Cerebellar cortex (tissue), 1 donor: ENCODE measurements at places on chromosomes 12 and 14.

DNA sequence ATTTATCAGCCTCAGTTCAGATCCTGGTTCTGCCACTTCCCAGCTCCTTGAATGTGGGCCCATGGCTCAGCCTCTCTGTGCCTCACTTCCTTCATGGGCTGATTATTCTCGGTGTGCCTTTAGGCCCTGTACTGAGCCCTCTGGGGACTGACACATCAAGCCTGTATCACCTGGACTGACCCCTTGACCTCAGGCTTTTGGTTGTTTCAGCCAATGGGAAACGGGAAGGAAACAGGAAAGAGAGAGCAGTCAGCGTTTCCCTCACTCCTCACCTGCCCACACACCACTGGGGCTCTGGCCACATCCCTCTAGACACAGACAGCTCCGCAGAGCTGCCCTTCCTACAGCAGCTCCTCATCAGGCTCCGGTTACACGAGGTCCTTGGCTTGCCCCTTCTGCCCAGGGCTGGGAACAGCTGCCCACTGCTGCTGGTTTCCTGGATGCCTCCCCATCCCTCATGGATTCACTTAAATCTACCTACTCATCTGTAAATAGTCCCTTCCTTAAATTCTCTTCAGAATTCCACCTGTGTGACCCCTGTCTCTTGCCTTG lies 37.0 kb upstream of the ITPR2 start:
- no peak for DNase-seq

DNA sequence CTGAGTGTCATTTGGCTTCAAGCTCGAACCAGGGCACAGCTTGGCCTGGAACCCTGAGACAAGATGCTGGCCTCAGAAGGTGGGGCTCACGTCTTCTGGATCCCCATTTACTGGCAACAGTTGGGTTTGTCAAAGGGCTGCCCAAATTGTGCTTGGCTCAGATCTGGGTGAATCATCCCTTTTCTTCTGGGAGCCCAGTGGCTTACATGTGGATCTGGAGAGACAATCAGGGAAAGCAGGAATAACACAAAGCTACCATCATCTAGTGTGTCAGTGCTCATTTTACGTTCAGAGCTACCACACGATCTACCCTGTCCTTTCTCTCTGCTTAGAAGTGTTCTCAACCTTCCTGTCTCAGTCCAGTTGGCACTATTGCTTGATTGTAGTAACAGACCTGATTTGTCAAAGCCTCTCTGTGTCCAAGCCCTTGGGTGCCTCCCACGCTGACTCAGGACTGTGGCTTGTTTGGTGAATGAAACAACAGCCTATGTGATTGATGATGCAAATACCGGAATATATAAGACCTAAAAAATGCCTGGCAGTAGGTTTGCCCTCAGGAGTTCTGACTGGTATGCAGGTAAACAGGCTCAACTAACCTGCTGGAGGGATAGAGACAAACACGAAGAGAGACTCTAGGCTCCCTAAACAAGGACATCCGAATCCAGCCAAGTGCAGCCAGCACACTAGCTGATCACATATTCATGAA lies 974.3 kb downstream of the VRK1 start:
- DNase-seq: no peak

- DNase-seq: no peak
Observed at GRCh38 chr14:101884934-101885576, 79.3 kb upstream of the DYNC1H1 start.

GRCh38 chr14:54672688-54673087 lies 105.8 kb downstream of the SAMD4A start:
- no peak for DNase-seq

DNA sequence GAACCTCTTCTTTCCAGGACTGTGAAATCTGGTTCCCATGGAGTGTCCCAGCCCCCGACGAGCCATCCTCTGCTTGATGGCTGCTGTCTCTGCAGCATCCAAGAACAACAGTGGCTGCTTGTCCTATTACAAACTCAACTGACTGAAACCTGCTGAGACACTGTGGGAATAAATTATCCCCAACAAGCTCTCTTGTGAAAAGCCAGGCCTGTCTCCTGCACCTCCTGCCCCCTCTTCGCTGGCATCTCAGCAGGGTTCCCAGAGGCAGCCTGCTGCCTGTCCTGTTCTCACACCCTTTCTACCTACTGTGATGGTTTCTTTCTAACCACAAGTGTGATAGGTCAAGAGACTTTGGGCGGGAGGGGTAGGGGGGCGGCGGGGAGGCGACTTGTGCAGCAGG lies 180.2 kb downstream of the TSPAN9 start:
- no peak for DNase-seq

DNA sequence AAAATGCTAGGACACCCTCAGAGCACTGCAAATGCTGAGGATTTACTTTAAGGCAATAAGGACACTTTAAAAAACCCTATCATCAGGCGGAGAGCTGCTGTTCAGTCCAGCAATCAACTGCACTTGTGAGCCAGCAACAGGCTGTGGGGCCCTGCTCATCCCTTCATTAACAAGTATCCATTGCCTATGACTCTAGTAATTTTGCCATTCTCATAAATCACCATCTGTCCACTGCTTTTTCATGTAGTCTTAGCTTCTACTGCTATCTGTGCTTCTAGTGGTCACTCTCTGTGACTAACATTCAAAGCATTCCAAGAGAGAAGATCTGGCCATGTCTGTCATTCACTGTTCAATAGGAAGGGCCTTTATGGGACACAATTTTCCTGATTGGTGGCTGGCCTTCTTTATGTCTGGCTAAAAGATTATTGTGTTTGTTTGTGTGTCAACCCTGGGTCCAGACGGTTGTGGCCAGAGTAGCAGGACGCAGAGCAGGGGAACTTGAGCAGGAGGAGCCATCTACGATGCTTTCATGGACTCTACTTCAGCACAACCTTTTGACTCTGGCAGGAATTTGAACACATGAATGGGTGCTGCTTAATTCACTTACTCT lies 3.6 kb upstream of the KRAS start:
- DNase-seq: no peak

DNA sequence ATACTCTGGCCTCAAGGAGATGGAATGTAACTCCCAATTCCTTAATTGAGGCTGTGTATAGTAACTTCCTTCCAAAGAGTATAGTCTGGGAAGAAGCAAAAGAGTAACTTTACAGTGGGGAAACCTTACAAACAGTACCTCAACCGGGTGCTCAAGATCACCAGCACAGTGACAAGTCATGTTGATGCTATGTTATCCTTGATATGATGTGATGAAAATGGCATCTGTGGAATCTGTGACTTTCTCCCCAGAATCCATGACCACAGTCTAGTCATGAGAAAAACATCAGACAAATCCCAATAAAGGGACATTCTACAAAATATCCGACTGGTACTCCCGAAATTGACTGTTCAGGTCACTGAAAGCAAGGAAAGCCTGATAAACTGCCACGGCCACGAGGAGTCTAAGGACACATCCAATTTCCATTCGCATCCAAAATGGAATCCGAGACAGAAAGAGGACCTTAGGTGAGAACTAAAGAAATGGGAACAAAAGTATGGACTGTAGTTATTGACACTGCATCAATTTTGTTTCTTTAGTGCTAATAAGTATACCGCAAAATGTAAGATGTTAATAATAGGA lies 97.3 kb upstream of the FRMD6 start:
- no peak for DNase-seq

DNA sequence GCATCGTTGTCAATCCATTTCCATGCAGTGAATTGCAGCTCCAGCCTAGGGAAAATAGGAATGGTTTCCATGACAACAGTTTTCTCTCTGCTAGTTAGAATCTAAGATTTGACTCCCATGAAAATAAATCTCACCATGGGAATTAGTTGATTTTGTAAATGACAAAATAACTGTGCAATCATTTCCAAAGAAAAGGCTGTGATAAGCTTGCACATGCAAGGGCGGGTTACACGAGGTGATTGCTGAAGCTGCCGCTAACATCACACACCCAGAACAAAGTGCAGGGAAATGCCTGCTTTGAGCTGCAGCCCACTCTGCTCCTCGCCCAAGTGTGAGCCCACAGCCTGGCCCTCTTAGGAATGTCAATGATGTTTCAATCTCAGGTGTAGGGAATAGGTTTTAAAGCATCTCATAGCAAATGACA lies 53.8 kb downstream of the TRIM9 start:
- peak; percentile 67 for DNase-seq

DNA sequence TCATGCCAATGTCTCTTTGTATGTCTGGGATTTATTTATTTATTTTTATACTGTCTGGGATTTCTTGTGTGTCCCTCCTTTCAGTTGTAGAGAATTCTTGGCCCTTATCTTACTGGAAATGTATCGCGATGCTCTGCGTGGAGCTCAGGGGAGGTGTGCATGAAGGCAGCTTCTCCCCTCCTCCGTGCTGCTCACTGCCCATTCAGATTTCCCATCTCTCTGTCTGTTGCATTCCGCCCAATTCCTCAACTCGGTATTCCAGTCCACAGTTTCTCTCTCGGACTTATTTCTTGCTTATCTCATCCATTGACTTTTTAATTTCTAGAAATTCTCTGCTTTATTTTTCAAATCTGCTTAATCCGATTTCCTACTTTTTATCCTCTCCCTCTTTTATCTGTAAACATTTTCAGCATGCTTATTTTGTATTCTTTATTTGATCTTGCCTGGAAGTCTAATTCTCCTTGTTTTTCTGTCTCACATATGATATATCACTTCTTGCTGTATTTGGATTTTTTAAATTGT lies 93.2 kb downstream of the FBXW8 start:
- DNase-seq: no peak

GRCh38 chr14:75042035-75042434 lies 9.2 kb downstream of the MLH3 start:
- DNase-seq: no peak

DNA sequence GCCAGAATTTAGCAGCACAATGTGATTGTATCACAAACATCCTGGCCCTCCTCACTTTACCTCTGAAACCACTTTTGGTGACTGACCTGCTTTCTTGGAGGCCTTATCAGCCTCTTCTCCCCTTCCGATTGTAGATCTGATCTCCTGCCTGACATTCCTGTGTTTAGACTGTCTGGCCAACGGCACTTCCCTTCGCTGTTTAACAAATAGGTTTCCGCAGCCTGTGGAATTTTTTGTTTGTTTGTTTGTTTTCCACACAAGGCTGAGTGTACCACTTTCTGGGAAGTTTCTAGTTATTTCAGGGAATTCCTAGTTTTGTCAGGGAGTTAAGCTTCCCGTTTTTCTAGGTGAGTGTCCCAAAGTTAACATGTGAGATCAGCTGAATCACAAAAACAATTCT lies 65.9 kb upstream of the CDKN3 start:
- peak; percentile 50 for DNase-seq

- DNase-seq: no peak
Observed at GRCh38 chr12:12721176-12721751, 4.1 kb downstream of the CDKN1B start.

DNA sequence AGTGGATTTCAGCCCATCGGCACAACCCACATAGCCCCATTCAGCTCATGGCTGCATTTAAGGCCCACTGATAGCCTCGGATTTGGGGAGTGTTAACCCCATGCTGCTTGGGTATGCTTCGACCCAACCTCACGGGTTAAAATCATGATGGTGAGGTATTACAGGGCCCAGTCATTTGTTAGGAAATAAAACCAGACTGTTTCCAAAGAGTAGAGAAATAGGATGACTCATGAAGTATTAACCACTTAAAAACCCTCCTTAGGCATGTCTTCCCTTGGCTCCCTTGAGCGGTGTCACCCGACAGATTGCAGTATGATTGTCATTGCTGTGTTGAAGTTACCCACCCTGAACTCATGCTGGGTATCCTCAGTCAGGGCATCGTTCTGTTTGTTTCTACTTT lies 289.1 kb downstream of the CACNA1C start:
- DNase-seq: no peak

DNA sequence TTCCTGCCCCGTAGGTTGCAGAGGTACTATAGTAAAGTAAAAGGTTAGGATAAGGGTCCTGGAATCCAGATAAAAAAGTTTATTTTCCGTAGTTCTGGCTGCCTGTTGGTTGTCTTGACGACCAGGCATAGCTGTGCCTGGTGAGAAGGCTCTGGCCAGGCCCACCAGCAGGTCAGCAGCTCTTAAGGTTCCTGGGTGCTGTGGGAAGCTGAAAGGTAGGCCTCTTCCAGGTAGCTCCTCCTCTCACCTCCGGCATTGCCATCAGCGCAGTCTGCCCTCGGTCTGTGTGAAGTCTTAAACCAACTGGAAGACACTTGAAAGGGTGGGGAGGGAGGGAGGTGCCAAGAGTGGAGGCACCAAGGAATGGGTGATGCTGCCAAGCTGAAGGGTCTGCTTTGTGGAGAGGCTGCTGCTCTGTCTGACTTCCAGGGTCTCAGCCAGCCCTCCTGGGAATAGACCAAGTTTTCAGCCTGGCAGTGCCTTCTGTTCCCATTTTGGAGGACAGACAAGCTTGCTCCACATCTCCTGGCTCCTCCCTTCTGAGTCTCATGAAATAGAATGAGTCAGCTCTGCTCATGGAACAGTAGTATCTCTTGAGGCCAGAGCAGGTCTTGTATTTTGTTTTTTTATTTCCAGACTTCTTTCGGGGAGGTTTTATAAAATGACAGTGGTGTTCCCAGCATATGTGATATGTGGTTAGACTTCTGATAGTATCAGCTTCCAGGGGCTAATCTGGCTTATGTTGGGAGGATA lies 5.2 kb upstream of the ACADS start:
- no peak for DNase-seq

DNA sequence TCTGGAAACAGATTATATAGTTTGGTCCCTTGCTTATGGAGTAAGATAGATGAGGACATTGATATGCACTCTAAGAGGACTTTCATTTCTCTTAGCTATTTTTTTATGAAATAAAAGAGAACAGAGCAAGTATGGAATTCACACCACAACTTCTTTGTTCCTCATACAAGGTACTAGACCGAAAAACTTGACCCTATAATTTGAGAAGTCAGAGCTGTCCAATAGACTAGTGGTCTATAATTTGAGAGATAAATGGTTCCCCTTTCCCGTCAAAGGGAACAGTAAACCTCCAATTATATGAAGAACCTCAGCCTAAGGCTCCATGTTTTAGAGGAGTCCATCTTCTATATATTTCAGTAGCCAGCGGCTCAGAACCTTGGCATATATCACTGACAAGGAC lies 58.5 kb upstream of the HIF1A start:
- no peak for DNase-seq

- DNase-seq: no peak
Observed at GRCh38 chr12:109084425-109084824, 8.8 kb downstream of the ALKBH2 start.

- DNase-seq: no peak
Observed at GRCh38 chr12:128940974-128941373, 87.7 kb downstream of the GLT1D1 start.

DNA sequence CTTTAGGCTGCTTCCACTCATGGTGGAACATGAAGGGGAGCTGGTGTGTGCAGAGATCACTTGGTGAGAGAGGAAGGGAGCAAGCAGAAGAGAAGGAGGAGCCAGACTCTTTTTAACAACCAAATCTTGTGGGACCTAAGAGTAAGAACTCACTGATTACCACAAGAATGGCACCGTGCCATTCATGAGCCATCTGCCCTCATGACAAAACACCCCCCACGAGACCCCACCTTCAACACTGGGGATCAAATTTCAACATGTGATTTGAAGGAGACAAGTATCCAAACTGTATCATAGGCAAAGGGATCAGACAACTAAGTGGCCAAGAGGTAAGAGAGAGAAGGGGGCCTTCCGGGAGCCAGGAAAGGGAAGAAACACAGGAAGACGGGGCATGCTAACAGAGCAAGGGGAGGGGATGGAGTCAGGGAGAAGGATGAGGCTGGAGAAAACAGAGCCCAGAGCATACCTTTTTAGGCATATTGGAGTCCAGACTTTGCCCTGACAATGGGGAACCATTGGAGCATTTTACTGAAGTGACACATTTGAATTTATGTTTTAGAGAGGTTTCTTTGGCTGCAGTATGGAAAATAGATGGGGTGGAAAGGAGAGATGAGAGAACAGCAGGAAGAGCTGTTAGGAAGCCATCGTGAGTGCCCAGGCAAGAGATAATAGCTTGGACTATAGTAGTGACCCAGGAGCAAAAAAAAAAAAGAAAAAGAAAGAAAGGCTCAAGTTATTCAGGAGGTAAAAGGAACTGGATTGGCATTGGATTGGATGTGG lies 204.4 kb upstream of the NUDT4 start:
- no peak for DNase-seq
